ENCODE measurements at places on chromosomes 13 and 19.

DNA sequence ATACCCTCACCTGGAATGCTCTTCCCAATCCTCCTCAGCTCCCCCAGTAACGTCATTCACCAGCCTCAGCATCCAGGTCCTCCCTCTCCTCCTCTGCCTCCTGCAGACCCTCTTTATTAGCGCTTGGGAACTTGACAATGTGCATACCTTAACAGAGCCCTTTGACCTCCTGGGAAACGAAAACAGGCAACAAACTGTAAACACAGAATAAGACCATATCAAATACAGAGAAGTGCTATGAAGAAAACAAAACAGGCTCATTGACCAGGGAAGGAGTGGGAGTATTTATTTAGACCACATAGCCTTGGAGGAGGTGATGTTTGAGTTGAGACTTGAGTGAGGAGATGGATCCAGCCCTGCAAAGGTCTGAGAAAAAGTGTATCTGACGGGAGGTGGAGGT, 107.9 kb upstream of the SLC7A1 start:
- no peak for DNase-seq

DNA sequence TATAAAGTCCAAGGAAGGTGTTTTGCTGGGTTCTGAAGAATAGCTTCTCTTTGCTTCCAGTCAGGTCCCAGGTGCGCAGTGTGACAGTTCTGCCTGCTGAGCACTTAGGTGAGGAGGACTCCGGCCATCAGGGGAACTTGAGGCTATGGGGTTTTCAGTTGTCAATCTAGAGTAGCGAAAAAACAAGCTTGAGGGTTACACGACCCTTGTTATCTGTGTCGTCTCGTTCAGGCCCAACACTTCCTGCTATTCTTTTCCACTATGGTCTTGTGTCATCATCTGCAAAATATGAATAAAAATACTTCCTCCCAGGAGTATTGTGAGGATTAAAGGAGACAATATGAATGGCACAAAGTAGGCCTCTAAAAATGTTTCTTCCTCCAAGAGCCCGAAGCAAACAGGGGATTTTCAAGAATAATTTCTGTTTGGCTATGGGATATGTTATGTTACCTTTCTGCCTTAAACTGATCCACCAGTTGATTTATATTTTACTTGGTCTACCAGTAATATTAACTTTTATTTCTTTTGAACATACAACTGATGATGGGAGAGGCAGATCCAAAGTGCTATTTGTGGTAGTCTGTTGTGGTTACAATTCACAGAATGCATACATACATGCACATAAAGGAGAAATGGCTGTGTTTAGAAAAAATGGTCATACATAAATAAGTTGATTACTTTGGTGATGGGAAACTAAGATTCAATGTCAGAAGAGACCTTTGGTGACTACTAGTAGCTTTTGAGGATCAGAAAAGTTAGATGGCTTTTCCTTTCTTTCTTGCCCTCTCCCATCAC, 40.5 kb upstream of the RCBTB2 start:
- no peak for DNase-seq

DNA sequence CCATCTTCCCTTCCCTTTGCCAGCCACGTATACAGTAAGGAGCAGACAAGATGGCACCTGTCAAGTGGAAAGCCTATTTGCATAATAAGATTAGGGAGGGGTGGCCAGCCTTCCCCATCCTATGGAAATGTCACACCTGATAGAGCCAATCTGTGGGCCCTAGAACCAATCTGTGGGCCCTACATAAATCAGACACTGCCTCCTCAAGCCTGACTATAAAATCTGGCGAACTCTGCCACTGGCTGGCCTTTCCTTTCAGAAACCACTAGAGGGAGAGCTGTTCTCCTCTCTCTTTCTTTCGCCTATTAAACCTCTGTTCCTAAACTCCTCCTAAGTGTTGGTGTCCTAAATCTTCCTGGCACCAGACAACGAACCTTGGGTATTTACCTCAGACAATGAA, 231.5 kb upstream of the KLHL1 start:
- peak; percentile 0 for DNase-seq

DNA sequence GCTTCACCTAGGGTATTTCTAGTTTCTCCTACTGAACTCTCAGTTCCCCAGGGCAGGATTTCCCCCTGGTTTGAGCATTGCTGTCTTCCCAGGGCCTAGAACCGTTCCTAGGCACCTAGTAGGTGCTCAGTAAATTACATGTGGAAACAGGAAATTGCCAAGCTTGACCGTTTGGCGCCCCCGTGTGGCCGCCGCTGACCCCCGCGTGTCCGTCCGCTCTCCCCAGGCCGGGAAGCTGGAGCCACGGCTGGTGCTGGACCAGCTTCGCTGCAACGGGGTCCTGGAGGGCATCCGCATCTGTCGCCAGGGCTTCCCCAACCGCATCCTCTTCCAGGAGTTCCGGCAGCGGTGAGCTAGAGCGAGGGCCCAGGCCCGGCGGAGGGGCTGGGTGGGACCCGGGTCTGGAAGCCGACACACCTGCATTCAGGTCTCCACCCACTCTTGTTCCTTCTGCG, 55.5 kb downstream of the MYH14 start:
- DNase-seq = peak; percentile 53

DNA sequence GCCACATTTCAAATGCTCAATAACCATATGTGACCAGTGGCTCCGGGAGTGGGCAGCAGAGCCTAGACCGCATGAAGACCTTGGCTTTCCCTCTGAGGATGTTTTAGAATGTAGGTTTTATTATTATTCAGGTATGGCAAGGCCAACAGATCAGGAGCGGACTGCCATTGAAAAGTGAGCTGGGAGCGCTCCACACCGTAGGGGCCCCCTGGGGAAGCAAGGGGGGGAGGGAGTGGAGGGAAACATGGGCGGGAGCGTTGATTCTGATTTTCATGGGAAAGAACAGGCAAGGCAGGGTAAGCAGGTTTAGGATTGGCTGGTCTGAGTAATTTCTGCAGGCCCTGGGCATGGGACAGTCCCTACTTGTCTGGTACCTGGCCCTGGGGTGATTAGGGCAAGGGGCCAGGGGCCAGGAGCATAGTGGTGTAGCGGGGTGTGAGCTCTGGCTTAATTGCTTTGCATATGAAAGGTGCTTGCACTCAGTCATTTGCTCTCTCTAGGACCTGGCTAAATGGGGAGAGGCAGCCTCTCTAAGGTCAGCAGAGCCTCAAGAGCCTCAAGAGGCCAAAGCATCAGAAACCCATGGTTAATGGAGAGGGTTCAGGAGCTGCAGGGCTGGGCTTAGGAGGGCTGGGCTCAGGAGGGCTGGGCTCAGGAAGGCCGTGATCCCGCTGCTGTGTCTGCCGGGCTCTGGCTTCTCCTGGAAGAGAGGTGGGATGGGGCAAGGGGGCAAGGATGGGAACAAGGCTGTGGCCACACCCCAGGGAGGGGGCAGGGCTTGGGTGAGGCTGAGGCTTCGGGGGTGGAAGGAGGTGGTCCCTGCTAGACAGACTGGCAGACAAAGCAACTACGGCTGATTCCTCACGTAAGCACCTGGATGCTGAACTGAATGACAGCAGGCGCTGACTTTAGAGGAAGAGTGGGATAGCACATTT, 82.0 kb upstream of the WASF3 start:
- DNase-seq = no peak

- peak; percentile 70 for DNase-seq
Observed at GRCh38 chr19:42281146-42281826, 12.2 kb downstream of the CIC start.
